Stimulated activated CD4-positive, alpha-beta T cell treated with anti-CD3 and anti-CD28 coated beads, Interleukin-2, amount 100 ng/mL, for 24 hours (primary cell): ENCODE measurements at places on chromosomes 2 and 18.
A peak's percentile ranks its signal among the peaks of the same experiment; 100 is the strongest.

GRCh38 chr2:99104006-99104405, 37.5 kb upstream of the C2orf15 start:
- no peak for DNase-seq

DNA sequence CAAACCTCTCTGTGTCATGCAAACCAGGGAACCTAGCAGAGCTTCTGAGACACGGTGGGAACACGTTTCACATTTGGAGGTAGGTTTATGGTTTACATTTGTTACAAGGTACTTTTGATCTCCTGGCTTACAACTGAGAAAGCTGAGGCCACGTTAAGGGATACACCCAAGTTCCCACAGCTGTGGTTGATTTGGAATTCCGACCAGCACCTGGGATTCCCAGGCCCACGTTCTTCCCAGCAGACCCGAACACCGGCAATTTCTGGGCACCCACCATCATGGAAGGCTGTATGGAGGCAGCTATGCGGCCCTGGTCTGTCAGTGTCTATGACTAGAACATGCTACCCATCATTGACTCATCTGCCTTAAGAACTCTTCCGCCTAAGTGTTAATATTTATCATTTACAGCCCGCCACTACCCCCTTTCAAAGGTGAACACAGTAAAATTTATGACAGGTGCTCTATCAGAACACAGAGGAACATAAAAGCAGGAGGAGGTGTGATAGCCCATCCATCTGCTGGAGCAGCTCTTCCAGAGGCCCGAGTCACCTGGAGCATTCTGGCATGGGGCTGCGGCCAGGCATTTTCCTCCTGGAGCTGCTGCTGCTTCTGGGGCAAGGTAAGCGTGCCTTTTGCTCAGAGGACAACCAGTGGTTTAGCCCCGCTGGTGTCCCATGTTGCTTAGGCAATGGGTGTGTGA, at the start of gene PLB1:
TSS of gene PLB1 (plus strand) at position 510 of the 700 bp plus-strand sequence. CDS start at position 565, 55 bp downstream.
- DNase-seq: no peak

DNA sequence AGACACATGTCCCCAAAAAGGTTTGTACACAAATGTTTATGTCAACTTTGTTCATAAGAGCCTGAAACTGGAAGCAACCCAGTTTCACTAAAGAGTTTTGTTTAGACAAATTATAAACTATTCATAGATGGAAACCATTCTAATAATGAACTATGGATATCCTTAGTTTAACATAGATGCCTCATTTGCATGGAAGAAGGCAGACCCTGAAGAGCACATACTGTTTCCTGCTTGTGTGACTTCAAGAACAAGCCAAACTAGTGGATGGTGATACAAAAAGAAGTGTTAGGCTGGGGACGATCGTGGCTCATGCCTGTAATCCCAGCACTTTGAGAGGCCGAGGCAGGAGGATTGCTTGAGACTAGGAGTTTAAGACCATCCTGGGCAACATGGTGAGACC, 48.1 kb downstream of the ACOXL start:
- DNase-seq: no peak

GRCh38 chr18:9831036-9831722, 54.6 kb upstream of the TXNDC2 start:
- DNase-seq: no peak

DNA sequence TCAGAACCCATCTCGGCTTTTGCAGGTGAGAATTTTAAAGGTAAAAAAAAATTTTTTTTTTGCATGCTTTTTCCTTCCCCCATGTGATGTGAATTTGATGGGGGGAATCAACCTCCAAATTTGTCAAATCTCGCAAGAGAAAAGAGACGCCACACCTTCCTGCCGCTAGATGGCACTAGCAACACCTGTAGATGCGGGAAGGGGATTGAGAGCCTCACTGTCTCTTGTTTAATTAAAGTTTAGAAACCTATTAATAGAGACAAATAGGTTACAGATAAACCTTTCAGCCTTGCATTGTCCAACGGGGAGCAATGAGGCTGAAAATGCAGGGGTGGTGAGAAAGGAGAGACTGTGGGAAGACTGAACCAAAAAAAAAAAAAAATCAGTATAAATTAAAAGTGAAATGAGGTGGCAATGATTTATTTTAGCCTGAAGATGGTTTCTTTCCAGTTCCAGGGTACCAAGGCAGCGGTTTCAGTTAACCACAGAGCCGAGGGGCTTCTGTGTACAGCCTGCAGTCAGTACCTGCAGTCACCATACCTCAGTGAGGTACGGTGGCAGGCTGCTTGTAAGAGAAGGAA, 84.6 kb downstream of the NRP2 start:
- DNase-seq: peak; percentile 62

GRCh38 chr18:40789286-40789685, 1165.7 kb upstream of the PIK3C3 start:
- DNase-seq: no peak

DNA sequence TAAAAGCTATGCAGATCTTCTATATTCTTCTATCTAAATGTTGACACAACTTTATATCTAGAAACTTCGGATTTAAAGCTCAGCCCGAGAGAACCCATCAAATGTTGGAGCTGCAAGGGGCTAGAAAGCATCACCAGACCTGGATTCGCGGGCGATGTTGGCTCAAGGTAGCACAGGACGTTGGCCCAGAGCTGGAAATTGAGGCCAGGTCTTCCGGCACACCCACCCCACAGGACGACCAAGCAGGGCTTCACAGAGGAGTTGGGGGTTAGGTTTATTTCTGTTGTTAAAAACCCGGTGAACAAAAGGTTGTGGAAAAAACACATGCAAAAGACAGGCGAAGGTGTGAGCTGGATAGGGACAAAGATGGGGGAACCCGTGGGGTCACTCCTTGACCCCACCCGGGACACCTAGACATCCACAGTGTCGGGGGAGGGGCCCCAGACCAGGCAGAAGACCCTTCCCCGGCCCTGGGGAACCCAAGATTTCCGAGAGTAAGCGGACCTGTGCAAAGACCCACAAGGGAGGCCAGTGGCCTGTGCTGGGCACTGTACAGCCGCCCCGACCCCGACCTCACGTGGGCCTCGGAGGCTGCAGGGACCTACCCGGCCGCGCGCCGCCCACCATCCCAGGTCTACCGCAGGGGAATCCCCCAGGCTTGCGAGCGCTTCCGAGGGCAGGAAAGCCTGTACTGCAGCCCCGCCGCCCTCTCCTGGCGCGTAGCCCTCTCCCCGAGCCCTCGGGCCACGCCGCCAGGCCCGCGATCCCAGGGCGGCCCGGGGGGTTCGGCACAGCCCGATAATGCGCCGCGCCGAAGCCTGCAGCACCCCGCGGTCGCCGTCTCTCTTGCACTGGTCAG, 1.8 kb upstream of the AGBL5 start:
- peak; percentile 78 for DNase-seq

DNA sequence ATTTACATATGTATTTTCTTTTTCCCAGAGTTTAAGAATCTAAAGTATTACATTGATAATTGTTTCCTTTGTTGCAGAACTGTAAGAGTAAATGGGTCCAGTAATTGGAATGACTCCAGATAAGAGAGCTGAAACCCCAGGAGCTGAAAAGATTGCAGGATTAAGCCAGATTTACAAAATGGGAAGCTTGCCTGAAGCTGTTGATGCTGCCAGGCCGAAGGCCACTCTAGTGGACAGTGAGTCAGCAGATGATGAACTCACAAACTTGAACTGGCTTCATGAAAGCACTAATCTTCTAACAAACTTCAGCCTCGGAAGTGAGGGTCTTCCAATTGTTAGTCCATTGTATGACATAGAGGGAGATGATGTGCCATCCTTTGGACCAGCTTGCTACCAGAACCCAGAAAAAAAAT, 183.8 kb upstream of the STON1 start:
- no peak for DNase-seq

DNA sequence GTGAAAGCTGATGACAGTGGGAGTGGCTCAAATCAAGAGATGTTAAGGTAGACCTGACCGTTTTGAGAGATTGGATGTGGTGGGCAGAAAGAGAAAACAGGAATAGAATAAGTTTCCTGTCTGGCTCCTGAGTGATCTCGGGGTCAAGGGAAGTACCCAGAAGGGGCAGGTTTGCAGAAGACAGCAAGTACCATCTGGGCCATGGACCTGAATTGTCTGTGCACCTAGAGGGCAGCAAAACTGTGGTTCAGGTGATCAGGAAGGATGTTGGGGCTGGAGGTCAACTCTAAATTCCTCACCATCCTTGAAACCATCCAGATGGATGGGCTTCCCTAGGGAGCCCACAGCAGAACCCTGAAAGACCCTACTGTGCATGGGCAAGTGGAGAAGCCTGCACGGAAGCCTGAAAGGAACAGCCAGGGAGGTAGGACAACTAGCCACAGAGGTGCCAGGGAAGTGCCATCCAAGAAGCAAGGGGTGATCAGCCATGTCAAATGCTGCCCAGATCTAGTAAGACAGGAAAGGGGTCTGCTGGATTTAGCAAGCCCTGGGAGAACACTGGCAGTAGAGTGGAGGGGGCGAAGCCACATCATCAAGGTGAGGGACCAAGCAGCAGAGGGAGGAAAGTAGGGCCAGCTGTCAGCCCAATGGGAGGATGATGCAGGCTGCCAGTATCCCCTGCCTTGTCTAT, 8.0 kb downstream of the TEX261 start:
- no peak for DNase-seq

DNA sequence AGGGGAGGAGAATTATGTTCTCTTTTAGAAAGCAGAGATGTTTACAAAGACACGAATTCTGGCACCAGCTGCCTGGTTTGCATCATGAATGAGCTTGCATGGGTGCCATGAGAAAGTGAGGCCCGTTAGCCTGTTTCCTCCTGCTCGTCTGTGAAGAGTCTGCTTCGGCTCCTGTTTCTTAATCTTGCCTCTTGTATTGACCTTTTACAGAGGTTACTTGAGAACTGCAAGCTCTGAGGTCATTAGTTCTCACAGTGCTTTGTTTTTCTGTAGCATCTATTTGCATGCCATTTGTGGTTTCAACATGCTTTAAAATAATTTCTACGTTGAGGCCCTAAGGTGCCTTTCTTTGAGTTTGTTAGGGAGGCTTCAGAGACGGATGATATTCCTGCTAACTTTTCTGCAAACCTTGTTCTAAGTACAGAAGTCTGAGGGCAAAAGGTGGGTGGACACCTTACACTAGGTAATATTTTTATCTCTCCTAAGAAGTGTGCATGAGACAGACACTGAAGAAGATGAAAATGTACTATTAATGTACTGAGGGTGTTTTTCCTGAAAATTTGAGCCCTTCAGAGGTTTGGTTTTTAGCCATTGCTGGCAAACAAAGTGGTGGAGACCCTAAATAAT, 53.4 kb upstream of the LINC00305 start:
- no peak for DNase-seq

DNA sequence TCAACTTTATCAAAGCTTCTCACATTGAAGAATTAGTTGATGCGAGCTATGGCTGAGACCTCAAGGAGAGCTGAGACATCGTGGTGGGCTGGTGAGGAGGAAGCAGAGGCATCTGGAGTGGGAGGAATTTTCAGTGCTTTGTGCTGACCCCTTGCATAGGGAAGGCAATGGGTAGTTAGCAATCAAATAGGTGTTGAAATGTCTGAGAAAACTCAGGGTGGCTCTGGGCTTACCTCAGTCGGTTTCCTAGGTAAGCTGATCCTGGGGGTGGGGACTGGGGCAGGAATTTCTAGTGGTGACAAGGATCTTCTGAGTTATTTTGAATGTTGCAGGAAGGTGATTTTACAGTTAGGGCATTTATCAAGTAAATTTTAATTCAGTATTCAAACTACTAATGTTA, 20.7 kb upstream of the DPP10 start:
- DNase-seq: no peak

- no peak for DNase-seq
Observed at GRCh38 chr2:182792441-182792840, 74.0 kb downstream of the FRZB start.

DNA sequence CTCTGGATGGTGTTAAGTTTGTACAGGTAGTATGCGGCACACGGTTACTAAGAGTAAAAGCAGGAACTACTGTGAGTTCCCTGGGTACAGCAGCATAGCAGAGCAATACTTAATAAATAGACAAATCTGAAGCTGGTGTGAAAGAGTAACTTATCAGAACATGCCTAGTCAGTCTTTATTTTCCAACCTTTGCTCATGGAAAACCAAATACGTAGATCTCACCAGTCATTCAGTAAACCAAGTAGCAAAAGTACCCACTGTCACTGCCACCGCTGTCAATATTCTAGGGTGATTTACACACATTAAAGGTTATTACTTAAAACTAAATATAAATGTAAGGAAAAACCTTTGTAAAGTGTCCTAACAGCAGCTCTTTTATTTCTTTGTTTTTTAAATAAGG, 35.0 kb downstream of the SIGLEC15 start:
- no peak for DNase-seq

GRCh38 chr2:214294426-214294825, 116.4 kb upstream of the VWC2L start:
- DNase-seq: no peak
